ENCODE measurements at places on chromosomes 6 and 20.
A peak's percentile ranks its signal among the peaks of the same experiment; 100 is the strongest.

- DNase-seq: no peak
Observed at GRCh38 chr20:61850926-61851900, 214.5 kb downstream of the TAF4 start.

- no peak for DNase-seq
Observed at GRCh38 chr6:21228411-21228810, 365.1 kb upstream of the SOX4 start.

GRCh38 chr20:15387228-15387627, 1049.8 kb upstream of the FLRT3 start:
- DNase-seq: no peak

DNA sequence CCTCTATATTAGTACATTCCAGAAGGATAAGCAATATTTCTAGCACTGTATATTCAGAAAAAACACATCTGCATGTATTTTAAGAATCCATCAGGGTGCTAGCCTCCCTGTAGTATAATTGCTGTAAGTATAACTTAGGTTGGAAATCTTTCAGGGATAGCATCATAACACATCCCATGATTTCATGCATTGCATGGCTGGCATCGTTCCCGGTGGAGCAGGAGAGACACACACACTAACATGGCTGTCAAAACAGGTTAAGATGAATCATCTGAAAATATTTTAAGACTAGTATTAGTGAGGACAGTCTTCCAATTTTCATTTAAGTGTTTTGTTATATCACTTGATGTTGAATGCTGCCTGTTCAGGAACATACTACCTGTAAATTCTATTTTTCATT, 32.1 kb upstream of the CENPW start:
- DNase-seq: no peak

GRCh38 chr6:36912030-36912454, 26.3 kb downstream of the C6orf89 start:
- peak; percentile 47 for DNase-seq

GRCh38 chr6:75142721-75143120, 63.1 kb downstream of the COL12A1 start:
- DNase-seq: no peak

DNA sequence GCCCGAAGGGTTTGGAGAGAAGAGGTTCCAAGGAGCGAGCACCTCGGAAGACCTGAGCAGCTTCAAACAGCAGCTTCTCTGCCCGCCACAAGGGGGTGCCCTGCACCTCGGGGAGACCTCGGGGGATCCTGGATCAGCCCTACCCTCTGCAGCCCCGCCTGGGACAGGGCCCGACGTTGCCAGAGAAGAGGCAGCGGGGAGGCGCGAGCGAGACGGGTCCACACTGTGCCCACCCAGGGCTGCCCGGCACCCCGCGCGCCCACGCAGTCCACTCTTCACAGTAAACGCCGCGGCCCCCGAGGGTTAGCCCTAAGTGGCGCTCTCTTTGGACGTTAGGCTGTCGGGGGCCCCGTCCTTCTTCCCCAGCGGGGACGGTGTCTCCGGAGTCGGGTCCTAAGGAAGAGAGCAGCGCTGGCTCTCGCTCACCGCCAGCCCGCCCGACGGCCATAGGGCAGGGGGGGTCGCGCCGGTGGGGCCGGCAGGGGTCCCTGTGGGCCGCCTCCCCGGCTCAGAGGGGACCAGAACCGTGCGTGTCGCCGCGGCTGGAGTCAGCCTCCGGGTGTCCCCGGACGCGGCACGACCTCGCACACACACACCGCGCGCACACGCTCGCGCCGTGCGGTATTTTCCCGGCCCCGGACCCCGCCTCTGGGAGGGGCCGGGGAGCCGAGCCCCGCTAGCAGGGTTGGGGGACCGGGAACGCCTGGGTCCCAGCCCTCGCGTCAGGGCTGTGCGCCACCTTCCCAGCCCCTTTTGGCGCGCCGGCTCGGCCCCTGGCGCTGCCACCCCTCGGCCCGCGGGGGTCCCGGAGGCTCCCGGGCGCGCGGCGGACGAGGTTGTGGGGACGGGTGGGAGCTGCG, 929 bp downstream of the CDH22 start:
- DNase-seq: peak; percentile 75

- DNase-seq: no peak
Observed at GRCh38 chr6:139510040-139510790, 135.8 kb upstream of the CITED2 start.

- no peak for DNase-seq
Observed at GRCh38 chr6:133948472-133948871, 4.6 kb upstream of the TBPL1 start.

DNA sequence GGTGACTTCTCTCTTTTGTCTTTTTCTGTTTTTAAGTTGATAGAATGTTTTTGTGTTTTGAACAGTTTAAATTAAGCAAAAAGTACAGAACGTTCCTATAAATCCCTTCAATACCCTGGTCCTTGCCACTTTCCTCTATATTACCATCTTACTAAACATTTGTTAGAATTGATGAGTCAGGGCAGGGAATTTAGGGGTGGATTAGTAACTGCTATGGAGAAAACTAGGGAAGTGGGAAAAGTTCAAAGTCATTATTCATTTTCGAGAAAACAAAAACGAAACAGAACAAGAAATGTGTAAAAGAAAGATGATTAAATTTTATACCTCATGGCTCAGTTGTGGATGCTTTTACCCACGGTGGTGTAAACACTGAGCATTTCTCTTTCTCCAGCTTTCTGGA, 240.4 kb upstream of the SULF2 start:
- no peak for DNase-seq

DNA sequence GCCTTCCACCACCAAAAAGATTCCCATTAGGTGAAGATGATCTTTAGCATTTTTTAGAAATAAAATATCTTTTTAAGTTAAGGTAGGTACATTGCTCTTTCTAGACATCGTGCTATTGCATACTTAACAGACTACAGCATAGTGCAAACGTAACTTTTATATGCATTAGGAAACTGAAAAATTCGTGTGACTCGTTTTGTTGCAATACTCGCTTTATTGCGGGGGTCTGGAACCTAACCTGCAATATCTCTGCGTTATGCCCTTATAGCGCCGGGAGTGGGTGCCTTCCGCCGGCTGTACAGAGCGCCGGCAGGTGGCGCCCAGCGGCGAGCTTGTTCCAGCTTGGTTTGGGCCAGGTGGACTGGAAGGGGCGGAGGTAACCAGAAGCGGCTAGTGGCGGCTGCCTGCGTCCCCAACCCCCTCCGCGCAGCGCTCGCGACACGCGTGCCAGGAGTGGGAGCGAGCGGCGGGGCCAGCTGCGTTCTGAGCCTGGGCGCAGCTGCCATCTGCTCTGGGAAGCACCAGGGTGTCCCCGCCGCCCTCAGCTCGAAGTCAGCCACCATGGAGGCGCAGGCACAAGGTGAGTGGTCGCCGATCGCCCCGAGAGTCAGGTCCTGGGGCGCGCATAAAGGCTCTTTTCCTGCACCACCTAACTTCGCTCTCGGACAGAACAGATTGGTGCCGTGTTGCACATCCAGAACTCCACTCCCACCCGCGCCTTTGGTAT, at the start of gene TPD52L1:
Gene TPD52L1 (plus strand): TSS at position 383 of the 727 bp plus-strand sequence. CDS start 179 bp downstream, at position 562.
- peak; percentile 62 for DNase-seq

DNA sequence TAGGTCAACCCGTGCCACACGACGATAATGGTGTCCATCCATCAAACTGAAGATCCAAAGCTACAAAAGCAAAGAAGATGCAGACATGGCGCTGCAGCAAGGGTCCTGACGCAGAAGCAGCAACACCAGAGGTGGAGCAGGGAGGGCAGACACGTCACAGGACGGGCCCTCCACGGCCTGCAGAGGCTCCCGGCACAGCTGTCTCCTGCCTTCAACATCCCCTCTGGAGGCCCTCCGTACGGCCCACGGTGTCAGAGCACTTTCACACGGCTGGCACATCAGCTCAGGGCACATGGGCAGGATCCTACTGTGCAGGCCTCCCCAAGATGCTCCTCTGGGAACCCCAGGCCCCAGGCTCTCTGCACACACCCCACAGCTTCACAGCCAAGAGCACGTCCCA, 37.6 kb downstream of the WDR27 start:
- no peak for DNase-seq

DNA sequence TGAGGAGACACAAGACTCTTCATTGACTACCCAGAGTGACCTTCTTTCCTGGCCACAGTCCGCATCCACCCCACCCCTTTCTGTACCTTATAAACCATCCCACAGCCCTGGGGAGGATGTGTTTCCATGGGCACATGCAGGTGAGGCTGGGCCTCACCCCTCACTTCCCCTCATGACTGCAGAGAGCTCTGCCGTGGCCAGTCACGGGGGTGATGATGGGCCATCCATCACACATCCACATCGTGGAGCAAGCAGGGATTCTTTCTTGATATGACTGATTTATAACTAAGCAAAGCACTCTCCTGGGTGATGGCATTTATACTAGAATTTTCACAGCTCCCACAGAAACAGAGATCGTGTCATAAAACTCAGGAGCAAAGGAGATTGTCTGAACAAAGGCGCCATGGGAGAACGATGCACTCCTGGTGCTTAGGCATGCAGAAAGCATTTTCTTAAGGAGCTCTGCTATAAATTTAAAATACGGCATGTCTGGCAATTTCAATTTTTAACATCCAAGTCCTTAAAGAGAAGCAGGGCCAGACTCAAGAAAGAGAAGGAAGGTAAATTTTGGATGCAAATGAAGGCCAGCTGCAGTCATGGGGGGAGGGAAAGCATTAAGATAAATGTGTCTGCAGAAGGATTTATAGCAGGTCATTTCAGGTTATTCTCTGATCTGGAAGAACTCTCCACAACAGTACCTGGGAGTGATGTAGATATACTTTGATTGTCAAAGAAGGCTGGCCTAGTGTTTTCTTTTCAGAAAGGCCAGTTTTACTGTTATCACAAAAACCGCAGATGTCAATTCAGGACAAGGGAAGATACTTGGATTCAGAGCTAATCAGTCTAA, 777.0 kb downstream of the C6orf118 start:
- DNase-seq: no peak

GRCh38 chr6:108655806-108656651, 95.3 kb downstream of the FOXO3 start:
- DNase-seq: no peak

DNA sequence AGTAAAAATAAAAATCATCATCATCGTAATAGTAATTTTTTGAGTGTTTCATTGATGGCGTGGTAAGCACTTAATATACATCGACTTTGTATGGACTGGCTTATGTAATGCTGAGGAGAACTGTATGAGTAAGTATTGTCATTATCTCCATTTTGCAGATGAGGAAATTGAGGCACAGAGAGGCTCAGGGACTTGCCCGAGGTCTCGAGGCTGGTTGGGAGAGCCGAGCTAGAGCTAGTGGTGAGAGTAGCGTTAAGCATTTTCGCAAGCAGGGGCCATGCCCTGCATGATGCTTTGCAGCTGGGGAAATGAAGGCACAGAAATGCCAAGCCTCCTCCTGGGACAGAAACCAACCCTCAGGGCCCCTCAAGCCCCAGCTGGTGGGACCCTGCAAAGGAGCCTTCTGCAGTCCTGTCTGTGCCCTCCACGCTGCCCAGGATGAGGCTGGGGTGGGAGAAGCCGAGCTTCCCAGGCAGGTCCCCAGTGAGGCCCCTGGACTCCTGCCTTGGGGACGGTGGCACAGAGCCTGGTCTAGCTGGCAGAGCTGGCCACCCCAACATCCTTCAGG, 31.1 kb upstream of the STX16 start:
- no peak for DNase-seq

DNA sequence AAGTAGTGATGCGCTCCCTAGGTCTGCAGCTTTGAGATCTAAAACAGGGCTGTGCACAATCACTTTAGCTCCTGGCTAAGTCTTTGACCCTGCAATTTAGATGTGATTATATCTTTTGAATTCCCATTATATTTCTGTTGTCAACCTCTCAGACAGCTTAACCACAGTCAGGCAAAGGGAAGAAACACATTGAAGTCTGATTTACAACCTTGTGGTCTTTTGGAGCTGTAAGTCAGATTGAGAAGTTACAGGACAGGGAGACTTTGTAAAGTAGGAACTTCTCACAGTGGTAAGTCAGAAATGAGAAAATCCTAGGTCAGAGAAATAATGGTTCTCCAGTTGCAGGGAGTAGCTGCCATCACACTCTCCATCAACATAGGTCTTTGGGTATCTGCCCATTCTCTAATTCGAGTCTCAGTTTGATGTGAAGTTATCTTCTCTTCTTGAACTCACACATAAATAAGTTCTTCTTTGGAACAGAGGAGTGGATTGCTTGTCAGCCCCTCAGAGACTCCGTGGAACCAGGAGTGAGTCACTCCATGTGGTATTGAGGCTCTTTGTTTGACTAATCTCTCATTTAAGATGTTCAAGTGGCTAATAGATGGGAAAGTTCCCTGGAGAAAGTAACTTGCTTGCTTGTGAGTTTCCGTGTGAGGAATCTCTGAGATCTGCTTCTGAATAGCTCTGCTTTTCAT, 35.0 kb upstream of the SGK1 start:
- no peak for DNase-seq

- no peak for DNase-seq
Observed at GRCh38 chr20:20259533-20259932, 108.4 kb upstream of the INSM1 start.

GRCh38 chr20:18578581-18578980, 9.3 kb upstream of the DTD1 start:
- DNase-seq: no peak
